NCI-H2029 treated with DMSO at 0.1 percent for 48 hours (cell line): ENCODE measurements at places on chromosomes 5 and 9.

DNA sequence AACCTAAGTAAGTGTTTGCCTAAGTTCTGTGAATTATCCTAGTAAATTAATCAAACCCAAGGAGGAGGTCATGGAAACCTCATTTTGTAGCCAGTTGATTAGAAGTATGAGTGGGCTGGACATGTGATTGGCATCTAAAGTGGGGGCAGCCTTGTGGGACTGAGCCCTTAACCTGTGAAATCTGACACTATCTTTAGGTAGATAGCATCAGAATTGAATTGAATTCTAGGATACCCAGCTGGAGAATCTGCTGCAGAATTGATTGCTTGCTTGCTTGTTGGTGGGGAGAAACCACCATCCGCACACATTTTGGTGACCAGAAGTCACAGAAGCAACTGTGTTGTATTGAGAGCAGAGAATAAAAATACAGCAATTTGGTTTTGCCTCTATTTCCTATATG is 97.0 kb downstream of the FBXL7 start:
- DNase-seq: no peak

GRCh38 chr9:114738581-114739316 is 56.8 kb upstream of the TEX48 start:
- peak; percentile 67 for DNase-seq

DNA sequence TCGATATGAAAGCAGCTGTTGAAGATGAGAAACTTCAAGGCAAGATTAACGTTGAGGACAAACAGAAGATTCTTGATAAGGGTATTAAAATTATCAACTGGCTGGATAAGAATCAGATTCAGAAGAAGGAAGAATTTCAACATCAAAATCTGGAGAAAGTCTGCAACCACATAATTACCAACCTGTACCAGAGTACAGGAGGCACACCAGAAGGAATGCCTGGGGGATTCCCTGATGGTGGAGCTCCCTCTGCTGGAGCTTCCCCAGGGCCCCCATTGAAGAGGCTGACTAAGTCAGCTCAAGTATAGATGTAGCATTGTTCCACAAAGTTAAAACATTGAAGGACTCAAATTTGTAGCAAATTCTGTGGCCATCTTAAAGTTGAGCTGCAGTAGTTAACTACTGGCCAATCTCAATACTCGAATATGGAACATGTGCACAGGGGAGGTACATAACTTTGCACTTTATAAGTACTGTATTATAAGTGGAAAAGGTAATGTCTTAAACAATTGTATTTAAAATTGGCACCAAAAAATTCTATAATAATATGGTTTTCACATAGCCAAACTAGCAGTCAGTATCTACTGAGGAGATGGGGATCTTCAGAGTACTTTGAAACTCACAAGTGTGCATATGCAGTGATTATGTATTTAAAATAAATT is 237.5 kb downstream of the CHSY3 start:
- DNase-seq: no peak

GRCh38 chr5:116394186-116394867 is 180.3 kb downstream of the SEMA6A start:
- DNase-seq: no peak

DNA sequence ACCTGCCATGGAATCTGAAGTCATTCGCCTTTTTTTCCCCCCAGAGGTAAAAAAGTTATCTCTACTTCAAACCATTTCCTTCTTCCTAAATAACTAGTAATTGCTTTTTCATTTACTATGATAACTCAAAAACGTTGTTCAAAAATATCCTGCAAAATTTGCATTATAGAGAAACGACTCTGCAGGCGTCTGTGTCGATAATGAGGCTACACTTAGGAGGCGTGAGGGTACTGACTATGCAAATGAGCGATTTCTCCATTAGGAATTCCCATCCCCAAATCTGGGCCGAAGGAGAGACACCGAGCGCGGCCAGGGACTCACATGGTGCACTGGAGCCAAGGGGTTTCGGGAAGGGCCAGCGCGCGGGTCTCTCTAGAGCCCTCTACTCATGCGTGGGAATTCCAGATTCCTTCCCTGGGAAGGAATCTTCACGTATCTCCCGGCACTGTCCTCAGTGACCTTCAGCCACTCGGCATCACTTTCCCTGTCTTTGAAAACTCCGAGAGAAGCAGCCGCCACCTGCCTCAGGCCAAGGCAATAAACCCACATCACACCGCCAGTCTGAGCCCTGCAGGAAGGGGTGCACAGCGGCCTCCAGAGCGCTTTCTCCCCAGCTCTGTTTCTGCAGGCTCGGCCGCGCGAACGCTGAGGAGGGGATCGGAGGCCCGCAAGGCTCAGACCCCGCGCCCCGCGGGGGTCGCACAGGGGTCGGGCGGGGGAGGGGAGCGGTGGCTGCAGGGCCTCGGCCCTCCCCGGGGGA is 718 bp upstream of the DENND4C start:
- DNase-seq: no peak

DNA sequence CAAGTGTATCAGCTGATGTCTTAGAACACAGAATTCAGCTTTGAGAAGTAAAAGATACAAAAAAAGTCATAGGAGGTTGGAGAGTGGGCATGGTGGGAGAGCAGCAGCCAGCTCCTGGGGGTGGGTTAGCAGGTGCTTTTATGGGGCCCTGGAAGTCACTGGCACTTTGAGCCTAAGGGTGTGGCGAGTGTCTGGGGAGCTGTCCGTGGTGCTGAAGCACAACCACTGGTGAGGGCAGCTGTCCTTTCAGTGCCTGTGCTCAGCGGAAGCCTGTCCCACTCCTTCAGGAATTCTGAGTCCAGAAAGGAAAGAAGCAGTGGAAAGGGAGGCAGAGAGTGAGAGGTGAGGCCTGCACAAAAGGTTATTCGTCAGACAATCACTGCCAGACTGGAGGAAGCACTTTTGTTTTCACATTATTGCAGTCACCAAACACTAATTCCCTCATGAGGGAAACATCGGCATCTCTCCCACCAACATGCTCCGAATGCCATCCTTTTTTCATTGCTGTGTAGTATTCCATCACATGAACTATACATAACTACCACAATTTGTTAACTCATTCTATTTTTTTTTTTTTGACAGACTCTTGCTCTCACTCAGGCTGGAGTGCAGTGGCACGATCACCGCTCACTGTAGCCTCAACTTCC is 59.4 kb upstream of the RAPGEF1 start:
- DNase-seq: no peak
